ENCODE measurements at places on chromosomes 3 and 15. TPM values are rescaled to one million over a fixed set of nuclear protein-coding genes. Genes with fewer than 3 reads are reported as not detected.

Gene RASGRP1
- 11.0 TPM for polyA plus RNA-seq

Gene IL12A
- polyA plus RNA-seq = 0.73 TPM

Gene DLL4
- 8.6 TPM for polyA plus RNA-seq

Gene BTLA
- 0.73 TPM for polyA plus RNA-seq

Gene ADAMTS17
- 2.3 TPM for polyA plus RNA-seq

DNA sequence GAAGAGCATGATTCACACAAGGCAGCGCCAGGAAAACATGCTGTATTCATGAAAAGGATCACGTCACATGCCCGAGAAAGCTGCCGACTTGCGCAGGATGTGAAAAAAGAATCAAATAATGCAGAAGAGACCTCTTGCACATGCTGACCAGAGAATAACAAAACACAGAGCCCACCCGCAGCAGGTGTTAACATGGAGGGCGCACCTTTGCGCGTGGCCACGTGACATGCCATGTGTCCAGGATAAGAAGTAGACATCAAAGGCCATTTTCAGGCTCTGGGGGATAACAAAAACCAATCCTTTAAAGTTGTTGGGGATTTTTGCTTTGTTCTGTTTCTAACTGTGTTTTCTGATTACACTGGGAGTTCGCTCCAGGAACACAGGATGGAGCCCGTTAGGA, 1332.8 kb downstream of the ZPLD1 start:
- no peak for DNase-seq

DNA sequence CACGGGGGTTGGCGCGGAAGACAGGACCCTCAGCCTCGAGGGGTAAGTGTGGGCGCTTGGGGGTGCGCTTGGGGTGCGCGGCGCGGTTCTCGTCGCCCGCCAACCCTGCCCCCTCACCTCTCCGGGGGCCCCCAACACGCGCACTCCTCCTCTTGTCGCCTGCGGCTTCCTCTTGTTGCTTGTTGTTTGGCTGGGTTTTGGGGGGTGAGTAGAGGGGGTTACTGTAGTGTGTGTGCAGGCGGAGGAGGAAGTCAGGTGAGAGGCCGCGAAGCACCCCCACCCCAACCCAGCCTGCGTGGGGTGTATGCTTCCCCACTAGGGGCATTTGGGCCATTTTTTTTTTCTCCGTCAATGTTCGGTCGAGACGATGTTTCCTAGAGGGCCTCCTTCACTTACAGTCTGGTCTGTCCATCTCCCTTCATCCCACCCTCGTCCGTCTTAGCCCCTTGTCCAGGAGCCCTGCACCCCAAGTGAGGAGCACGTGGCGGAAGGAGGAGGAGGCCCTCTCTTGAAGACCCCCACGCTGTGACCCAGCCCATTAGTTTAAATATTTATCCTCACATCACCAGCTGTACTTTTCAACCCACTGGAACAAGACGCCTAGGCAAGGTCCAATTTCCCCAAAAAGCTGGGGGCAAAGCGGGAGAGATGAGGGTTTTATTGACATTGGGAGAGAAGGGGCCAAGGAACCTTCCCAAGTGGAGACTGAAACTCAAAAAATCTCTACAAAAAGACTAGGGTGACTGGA, 20.4 kb upstream of the SATB1 start:
- DNase-seq = no peak

GRCh38 chr3:69249001-69249400, 126.6 kb upstream of the LMOD3 start:
- no peak for DNase-seq

DNA sequence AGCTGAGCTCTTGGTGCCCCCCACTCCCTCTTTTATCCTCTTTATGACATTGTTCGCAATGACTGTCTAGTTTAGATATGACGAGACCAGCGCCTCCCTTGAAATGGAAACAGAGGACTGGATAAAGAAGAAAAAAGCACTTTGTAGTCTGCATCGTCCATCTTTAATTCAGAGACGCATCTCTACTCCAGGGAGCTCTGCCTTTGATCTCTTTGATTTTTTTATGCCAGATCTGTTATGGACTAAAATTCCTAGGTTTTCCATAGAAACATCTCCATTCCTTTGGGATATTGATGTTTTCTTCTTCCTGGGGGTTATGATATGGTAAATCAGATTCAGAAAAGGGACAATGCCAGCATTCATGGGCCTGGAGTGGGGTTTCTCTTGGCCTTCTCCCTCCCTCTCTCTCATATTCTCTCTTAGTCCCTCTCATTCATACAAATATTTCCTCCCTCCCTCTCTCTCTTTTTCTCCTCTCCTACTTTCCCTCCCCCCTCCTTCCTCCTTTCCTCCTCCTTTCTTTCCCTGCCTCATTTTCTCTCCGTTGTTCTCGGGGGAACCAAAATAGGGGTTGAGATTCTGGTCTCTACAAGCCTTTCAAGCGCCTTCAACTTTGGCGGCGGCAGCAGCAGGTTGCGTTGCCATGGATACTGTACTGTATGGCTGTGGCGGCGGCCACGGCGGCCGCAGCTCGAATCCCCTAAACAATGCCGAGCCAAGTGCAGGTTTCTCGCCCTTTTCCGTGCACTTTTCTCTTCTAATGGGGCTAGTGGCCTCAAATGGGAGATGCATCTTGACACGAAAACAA, 45.5 kb downstream of the ZIC4 start:
- no peak for DNase-seq

DNA sequence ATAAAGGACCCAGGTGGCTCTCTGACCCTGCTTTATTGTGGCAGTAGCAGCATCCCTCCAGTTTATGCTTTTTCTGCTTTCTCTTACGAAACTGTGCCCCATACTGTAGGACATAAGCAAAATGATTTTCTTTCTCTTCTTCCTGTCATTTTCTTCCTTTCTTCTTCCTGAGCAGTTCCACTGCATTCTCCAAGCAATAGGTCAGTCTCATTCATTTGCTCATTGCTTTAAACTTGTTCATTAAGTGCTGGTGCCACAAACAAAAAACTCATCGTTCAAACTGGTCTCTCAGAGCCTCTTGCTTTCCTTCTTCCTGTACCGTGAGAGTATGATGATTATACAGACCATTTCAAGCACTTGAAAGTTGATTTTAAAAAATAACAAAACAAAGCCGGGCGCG, 66.8 kb downstream of the PDE8A start:
- no peak for DNase-seq

- DNase-seq = no peak
Measured at GRCh38 chr3:15079091-15079490, 14.0 kb upstream of the MRPS25 start.

GRCh38 chr15:71730277-71731144, 79.8 kb upstream of the NR2E3 start:
- no peak for DNase-seq

- DNase-seq = no peak
Measured at GRCh38 chr3:9361691-9362388, 1.0 kb upstream of the THUMPD3 start.

DNA sequence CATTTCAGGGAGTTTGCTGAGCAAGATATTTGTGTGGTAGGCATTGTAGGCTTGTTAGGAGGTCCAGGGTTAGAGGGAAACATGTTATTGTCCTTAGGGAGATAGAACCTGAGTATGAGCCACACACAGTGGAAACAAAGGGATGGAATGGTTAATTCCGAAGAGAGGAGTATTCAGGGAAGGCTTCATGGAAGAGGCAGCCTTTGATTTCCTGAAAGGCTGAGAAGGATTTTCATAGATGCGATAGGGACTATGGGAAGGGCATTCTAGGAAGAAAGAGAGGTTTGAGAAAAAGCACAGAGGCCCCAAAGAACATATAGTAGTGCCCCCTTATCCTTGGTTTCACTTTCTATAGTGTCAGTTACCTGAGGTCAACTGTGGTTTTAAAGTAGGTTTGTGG, 81.7 kb downstream of the RAB11A start:
- no peak for DNase-seq
